ENCODE measurements at places on chromosomes 3 and 15.

DNA sequence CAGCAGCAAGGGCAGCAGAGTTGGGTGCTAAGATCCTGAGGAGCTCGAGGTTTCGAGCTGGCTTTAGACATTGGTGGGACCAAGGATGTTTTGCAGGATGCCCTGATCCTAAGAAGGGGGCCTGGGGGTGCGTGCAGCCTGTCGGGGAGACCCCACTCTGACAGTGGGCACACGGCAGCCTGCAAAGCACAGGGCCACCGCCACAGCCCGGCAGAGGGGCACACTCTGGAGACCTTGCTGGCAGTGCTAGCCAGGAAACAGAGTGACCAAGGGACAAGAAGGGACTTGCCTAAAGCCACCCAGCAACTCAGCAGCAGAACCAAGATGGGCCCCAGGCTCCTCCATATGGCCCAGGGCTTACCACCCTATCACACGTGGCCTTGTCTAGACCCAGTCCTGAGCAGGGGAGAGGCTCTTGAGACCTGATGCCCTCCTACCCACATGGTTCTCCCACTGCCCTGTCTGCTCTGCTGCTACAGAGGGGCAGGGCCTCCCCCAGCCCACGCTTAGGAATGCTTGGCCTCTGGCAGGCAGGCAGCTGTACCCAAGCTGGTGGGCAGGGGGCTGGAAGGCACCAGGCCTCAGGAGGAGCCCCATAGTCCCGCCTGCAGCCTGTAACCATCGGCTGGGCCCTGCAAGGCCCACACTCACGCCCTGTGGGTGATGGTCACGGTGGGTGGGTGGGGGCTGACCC lies 18.8 kb downstream of the SEC61A1 start:
- DNase-seq: no peak

- no peak for DNase-seq
Observed at GRCh38 chr3:106261396-106261795, 392.6 kb upstream of the CBLB start.

GRCh38 chr15:32739522-32740063 lies 21.8 kb downstream of the GREM1 start:
- no peak for DNase-seq

- DNase-seq: no peak
Observed at GRCh38 chr3:50271314-50271936, 2.5 kb downstream of the SEMA3B start.

GRCh38 chr15:59199626-59200465 lies 6.8 kb upstream of the LDHAL6B start:
- no peak for DNase-seq

DNA sequence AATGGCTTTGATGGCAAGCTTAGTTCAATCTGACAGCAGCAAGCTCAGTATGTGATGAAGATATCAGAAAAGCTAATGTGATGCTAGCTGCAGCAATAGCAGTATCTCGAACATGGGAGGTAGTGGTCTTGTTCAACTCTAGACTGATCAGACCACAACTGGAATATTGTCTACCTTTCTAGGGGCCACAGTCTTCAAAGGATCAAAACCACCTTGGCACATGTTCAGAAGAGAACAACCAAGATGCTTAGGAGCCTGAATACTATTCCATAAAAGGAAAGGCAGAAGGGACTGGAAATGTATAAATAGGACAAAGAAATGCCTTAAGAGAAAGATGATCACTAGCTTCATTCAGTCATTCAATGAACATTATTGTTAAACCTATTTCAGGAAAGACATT lies 2.3 kb downstream of the C3orf70 start:
- no peak for DNase-seq

DNA sequence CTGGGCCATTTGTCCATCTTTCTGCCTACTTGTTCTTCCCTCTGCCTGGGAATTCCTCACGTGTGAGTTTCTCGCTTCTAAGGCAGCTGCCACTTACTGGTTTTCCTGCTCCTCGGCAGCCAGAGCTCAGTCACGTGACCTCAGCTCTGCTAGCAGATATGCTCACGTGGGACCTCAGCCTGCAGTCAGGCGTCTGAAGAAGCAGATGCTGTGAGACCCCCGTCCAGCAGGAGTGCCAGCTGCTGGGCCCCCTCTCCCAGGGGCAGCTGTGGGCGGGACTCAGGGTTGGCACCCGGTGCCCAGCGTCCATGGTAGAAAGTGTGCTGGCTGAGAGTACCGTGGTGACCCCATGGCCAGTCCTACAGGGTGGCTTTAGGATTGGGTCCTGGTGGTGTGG lies 161.3 kb upstream of the TLE3 start:
- no peak for DNase-seq

- DNase-seq: no peak
Observed at GRCh38 chr3:117743993-117744392, 1034.4 kb downstream of the TUSC7 start.

DNA sequence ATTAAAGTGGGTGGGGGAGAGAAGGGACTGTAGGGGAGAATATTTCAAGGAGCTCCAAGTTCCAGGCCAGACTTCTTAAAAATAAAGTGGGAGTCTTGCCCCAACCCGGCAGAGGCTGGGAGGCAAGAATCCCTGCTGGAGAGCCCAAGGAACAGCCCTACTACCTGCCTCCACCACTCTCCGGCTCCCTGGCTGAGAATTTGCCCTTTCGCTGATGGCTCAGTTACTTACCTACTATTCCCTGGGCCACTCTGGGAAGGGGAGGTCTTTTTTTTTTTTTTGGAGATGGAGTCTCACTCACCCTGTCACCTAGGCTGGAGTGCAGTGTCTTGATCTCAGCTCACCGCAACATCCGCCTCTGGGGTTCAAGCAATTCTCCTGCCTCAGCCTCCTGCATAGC lies 15.5 kb downstream of the MYL3 start:
- no peak for DNase-seq

DNA sequence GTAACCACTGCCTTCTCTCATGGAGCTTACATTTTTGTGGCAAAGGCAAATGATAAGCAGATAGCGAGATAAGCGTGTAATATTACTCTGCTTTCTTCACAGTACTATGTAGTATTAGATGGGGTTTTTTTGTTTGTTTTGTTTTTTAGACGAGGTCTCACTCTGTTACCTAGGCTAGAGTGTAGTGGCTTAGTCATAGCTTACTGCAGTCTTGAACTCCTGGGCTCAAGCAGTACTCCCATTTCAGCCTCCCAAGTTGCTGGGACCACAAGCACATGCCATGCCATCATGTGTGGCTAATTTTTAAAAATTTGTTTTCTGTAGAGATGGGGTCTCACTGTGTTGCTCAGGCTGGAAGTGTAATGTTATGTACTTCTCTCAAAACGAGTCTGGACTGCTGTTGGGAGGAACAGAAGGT lies 22.9 kb downstream of the MBNL1 start:
- DNase-seq: no peak

DNA sequence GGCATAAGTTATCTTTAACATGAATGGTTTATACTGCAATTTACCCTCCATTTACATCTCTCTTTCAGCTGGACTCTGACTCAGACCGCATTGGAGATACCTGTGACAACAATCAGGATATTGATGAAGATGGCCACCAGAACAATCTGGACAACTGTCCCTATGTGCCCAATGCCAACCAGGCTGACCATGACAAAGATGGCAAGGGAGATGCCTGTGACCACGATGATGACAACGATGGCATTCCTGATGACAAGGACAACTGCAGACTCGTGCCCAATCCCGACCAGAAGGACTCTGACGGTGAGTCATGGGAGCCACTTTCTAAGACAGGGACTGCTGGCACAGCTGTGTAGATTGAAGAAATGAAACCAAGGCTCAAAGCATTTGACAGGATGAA lies 11.6 kb downstream of the THBS1 start:
- no peak for DNase-seq

DNA sequence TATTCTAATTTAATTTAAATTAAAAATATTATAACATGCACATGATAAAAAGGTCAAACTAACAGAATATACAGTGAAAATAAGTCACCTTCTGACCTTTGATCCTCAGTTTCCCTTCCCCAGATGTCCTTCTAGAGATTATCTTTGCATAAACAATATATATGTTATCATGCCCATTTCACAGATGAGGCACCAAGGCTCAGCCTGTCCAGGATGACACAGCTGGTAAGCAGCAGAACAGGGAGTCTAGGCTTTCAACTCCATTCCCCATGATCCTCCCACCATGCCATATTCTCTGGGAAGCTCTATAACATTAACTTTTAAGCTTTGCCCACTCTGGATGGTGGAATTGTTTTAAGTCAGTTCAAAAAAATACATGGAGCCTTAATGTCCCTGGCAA lies 1.4 kb downstream of the SLC24A1 start:
- DNase-seq: no peak

DNA sequence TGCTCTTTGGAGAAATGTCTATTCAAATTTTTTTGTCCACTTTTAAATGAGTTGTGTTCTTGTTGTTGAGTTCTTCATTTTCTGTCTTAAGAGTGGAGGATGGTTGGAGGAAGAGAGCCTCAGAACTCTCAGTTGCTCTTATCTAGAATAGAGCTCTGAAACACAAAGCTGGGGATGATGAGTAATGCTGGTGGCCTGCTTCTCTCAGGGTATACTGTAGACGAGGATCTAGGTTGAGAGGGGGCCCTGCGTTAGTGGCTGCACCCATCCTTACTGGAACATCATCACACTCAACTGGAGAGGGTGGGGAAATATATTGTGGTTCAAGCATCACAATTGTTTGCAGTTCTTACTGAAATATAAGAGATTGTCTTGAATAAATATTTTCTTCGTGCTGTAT lies 1.8 kb downstream of the SPTSSB start:
- no peak for DNase-seq

- no peak for DNase-seq
Observed at GRCh38 chr3:69869643-69870042, 129.9 kb upstream of the SAMMSON start.

GRCh38 chr3:5019411-5020241 lies 40.4 kb downstream of the BHLHE40 start:
- peak; percentile 47 for DNase-seq

- DNase-seq: no peak
Observed at GRCh38 chr3:44105571-44105970, 136.1 kb upstream of the TOPAZ1 start.

GRCh38 chr3:116390318-116390717 lies 55.0 kb downstream of the LSAMP start:
- no peak for DNase-seq

- DNase-seq: no peak
Observed at GRCh38 chr3:3015185-3016089, 94.7 kb downstream of the IL5RA start.

DNA sequence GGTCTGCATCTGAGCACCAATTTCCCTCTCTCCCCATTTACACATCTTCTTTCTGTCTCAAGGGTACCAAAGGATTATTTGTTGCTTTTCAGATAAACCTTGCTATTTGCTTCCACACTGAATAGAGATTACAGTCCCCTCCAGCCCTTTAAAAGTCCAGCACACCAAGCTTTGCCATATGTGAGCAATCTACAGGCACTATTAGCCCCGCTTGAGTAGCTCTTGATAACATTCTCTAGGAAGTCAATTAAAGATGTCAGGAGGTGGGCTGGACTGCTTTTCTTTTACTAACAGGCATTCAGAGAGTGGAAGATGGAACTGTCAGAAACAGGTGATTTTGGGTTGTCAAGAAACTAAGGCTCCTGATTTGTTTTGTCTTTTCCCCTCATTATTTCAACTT lies 417.0 kb downstream of the ROBO2 start:
- DNase-seq: no peak

GRCh38 chr3:41002104-41002503 lies 197.2 kb upstream of the CTNNB1 start:
- DNase-seq: no peak

DNA sequence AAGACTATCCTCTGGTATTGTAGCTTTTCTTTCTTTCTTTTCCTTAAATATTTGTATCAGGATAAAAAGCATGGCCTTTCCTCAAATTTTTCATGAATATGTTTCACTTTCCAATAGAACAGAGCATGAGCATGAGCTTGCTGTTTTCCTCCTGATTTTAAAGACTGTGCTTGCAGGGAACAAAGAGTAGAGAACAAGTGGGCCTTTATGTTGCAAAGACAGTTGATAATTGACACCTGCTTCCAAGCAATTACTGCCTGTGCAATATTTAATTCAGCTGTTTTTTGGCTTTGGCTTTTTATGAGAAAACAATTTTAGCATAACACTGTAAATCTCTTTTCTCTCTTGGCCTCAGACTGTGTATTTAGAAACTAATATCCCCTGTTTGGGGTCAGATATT lies 263.6 kb upstream of the AZI2 start:
- no peak for DNase-seq

- no peak for DNase-seq
Observed at GRCh38 chr3:24197809-24198208, 252.7 kb downstream of the NR1D2 start.

DNA sequence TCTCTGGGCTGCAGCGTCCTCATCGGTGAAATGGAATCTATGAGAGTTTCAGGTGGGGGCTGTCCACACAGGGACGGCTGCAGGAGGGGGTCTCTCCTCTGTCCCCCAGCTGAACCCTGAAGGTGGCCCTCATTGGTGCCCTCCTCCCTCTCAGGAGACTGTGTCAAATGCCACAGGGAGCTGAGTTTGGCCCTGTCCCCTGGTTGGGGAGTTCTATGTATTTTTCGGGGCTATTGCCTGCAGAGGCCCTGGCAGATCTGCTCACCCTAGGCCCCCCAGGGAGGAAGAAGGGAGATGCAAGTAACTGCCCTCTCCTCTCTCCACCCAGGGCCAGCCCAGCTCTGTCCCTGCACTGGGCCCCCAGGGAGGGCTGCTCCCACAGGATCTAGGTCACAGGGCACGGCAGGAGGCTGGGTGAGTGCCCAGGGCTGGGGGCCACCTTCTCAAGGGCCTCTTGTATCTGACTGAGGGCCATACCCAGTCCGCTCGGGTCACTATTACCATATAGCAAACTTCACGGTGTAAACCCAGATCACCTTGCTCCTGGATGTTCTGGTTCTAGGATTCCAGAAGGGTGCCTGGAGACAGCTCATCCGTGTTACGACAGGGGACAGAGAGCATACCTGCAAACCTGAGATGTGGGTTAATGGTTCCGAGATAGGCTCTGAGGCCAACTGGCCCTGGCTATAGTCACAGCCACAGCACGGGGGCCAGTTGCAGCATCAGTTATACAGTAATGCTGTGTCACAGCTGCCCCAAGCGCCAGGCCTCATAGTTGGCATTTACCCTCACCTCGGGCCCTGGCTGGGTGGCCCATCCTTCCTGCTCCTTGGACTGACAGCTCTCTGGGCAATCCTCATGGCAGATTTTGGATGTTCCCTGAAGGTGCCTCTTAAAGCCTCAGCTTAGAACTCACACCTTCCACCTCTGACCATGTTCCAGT lies 102.4 kb upstream of the PRR23E start:
- DNase-seq: no peak

GRCh38 chr3:108410531-108410984 lies 99.8 kb downstream of the MYH15 start:
- no peak for DNase-seq

DNA sequence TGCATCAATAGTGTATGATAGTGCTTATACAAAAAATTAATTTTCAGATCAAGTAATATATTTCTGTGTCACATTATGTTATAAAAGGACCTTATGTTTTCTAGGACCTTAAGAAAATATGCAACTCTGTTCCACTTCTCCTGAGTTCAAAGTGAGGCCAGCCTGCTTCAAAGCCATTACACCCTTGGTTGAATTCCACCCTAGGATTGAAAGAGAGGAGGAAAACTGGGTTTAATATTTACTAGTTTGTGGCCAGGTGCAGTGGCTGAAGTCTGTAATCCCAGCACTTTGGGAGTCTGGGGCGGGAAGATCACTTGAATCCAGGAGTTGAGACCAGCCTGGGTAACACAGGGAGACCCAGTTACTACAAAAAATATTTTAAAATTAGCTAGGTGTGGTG lies 32.9 kb upstream of the NR1I2 start:
- DNase-seq: no peak
